ENCODE measurements at places on chromosomes 2 and 18. TPM values are rescaled to one million over a fixed set of nuclear protein-coding genes. Genes with fewer than 3 reads are reported as not detected.

The SERPINB3 gene
- total RNA-seq, result 0.11 TPM

The GNAL gene
- 26.7 TPM for total RNA-seq

The TUBA3E gene
- 0.18 TPM for total RNA-seq

The NHEJ1 gene
- 18.4 TPM for total RNA-seq

The SH3BP4 gene
- total RNA-seq, result 44.4 TPM

DNA sequence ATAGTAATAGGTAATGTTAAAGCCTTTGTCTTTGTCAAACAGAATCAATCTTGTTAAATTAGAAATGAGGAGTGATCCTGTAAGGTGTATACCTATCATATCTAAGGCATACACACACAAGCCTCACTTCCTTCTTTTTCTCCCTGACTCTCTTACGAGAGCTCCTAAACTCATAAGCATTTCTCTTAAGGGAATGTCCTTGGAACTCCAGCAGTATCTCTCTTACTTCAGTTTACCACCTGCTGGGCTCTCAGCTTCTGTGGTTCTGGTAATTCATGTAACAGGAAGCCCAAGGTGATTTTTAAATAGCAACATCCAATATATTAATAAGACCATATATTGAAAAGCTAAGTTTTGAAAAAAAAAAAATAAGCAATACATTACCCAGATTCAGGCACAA lies 85.9 kb downstream of the UBE2E3 start:
- DNase-seq, result no peak

DNA sequence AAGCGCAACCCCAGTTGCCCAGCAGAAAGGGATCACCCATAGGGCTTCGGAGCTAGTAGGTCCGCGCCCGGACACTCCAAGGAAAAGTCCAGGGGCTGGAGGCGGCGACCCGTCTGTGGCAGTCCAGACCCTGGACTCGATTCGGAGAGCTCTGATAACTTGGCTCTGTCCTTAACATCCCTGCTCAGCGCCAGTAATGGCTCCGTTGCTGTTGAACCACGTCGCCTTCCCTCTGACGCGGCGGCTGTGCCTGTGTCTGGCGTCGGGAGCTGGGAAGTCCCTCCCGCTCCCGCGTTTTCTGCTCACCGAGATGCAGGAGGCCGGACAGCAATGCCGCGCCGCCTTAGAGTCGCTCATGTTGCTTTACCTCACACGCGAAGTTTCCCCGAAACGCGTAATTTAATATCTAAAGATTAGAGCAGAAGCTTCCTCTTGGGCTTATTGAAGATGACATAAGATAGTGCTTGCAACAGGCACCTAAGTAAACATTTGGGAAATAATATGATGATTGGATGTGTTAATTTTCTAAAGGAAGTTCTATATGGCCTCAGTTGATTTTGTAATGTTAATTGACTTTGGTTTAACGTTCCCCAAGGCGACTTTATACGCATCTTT lies 1.3 kb upstream of the ZBTB14 start:
- DNase-seq, result peak; percentile 81

DNA sequence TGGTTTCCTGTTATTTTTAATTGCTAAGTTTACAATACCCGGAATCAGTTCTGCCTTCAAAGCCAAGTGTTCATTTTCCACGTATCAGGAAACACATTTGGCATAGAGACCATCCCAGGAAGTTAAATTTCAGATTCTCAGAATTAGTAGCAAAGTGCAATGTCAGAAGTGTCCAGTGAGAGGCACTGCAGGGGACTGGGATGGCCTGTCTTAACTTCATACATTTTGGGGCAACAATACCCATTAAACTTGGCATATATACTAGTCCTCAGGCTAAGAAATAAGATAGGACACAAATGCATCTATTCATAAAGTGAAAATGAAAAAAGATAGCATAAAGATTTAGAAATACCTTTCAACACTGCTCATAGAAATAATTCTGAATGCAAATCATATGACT lies 1.5 kb upstream of the IL1RL2 start:
- no peak for DNase-seq

DNA sequence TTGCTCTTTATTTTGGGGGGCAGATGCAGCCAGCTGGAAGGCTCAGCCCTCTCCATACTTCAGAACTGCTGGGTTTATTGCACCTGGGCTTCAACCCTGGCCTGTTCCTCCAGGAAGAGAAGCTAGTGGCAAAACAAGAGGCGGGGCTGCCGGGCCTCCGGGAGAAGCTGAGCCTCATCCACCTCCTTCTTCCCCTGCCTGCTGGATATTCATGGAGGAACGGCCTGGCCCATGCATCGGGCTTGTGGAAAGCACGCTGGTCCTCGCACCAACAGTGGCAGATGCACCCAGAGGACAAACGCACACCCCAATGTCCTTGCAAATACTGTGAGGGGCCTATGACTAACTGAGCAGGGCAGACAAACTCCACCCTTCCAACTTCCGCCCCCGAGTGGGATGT lies 30.6 kb downstream of the FAM178B start:
- DNase-seq, result no peak

DNA sequence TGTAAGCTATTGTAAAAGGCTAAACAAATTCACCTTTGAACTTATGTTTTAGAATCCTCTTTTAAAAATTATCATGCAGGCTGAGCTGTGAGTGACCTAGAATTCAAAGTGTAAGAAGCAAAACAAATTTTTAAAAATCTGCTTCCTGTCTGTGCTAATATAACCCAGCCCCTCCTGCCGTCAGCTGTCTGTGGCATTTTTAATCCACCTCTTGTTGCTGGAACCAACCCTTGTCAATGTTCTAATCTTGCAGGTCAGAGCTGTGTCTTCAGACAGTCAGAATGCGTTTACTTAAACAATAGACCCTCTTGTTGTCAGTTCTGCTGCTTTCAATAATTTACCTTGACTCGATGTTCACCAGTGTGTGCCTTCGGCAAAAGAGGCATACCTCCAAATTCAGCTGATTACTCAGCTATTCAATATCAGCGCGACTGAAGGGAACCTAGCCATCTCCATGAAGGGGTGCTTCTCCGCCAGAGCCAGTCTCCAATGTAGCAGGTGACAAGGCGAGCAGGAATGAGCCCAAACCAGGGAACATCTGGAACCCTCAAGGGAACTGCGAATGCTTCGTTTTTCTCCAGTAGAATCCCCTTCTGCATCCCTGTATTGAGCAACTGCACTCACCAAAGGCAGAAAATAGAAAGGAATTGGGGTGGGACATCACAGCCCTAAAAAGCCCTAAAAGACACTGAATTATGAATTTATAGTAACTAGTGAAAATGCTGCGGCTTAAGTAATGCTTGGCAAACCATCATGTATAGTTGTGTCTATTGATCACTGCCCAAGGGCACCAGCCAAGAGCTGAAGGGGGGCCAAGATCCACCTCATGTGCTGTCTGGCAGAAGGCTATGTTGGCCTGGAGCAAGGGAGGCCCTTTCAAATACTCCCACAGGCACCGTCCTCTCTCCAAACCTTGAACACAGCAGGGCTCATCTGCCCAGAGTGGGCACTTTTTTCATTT lies 62.5 kb downstream of the LYPD6B start:
- DNase-seq, result no peak

DNA sequence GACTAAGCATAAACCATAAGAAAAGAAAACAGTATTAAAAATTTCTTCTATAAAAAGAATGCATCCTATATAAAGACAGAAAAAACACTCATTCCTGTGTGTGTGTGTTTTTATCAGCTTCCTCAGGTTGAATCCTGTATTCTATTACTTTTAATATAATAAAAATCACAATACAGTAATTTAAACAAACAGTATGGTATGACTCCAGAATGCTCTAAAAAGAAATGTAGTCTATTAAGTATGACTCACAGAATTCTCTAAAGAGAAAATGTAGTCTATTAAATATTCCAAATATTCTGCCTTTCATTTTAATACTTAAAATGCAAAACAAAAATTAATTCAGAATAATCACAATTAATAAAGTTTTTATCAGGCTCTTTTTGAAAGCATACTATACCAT lies 19.8 kb downstream of the CCDC88A start:
- DNase-seq, result no peak

- no peak for DNase-seq
Measured at GRCh38 chr2:133871545-133872209, 303.4 kb upstream of the NCKAP5 start.
